Activated B cell treated with CpG ODN at 0.5 μM for 24 hours (primary cell): ENCODE measurements at places on chromosomes 2 and 18.

DNA sequence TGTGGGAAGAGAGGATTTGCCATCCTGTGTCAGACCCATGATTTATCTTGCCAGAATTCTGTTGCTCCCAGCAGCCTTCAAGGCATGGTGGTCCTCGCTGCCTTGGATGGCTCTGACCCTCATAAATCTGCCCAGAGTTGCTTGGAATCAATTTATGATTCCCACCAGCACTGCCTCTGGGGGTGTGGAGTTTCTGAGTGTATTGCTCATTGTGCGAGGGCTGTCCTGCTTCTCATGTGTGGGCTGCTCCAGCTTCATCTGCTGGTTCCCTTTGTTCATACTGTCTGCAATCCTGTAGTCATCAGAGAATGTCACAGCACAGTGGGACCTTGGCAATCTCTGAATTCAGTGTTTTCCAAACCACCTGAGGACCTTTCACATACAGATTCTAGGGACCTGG, 139.8 kb downstream of the CLIP4 start:
- no peak for DNase-seq

- no peak for DNase-seq
Observed at GRCh38 chr18:43175257-43175656, 59.8 kb upstream of the RIT2 start.

DNA sequence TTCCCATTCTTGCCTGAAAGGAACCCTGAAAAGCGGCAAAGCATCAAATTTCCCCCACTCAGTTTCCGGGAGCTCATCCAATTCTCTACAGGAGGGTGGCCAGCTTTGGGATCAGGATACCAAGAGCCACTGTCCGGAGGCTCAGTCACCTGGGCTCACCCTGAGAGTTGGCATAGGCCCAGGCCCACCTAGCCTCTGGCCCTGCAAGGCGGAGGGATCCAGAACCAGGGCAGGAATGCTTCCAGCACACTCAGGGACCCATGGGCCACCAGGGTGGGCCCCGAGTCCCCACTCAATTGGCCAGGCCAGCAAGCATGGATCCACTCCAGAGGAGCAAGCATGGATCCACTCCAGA, 432.9 kb upstream of the MYT1L start:
- no peak for DNase-seq

DNA sequence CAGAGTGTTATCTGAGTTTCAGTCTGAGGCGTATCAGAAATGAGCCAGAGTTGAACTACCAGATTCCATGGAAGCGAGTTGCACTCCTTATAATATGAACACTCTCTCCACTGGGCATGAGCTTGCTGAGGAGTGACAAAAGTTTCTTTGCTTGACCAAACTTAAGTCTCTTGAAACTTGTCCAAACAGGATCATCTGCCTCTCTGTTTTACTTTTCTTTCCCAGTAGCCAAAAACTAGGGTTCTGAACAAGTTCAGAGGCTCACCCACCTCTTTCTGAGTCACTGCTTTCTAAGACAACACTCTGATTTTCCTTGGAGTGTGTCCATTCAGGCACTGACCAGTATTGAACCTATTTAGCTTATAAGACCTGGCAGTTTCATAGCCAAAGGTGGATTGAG, 233.2 kb upstream of the TCF4 start:
- no peak for DNase-seq

DNA sequence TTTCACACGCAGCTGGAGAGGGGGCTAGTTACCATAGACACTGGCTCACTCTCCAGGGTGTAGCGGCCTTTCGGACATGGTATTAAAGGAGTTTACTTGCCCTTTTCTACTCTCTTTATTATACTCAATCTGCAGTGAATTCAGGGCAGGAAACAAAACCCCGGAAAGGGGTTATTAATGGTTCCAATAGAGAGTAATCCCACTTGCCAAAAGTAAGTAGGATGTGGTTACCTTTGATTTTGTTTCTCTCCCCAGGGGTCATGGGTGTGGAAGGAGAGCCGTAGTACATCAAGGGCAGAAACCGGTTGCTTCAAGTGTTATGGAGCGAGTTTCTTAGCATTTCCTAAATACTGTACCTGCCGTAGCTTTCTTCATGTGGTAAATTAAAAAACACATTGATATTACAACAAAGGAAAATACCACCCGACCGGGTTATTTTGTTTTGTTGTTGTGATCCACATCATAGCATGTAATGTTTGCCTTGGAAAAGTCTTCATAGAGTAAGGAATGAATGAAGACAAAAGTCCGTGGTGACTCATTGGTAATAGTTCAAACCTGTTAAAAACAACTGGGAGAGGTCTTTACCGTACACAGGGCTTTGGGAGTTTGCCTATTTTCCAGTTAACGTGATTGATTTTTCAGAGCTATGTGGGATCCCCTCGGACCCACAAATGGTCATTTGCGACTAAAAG, 71.5 kb downstream of the SLC4A3 start:
- no peak for DNase-seq

GRCh38 chr2:96866986-96867755, 2.7 kb downstream of the SEMA4C start:
- DNase-seq: no peak

GRCh38 chr2:8565399-8566154, 116.3 kb upstream of the ID2 start:
- DNase-seq: no peak

- DNase-seq: no peak
Observed at GRCh38 chr2:196230061-196230854, 58.9 kb upstream of the STK17B start.

- DNase-seq: no peak
Observed at GRCh38 chr18:44356566-44357157, 324.0 kb upstream of the SETBP1 start.

DNA sequence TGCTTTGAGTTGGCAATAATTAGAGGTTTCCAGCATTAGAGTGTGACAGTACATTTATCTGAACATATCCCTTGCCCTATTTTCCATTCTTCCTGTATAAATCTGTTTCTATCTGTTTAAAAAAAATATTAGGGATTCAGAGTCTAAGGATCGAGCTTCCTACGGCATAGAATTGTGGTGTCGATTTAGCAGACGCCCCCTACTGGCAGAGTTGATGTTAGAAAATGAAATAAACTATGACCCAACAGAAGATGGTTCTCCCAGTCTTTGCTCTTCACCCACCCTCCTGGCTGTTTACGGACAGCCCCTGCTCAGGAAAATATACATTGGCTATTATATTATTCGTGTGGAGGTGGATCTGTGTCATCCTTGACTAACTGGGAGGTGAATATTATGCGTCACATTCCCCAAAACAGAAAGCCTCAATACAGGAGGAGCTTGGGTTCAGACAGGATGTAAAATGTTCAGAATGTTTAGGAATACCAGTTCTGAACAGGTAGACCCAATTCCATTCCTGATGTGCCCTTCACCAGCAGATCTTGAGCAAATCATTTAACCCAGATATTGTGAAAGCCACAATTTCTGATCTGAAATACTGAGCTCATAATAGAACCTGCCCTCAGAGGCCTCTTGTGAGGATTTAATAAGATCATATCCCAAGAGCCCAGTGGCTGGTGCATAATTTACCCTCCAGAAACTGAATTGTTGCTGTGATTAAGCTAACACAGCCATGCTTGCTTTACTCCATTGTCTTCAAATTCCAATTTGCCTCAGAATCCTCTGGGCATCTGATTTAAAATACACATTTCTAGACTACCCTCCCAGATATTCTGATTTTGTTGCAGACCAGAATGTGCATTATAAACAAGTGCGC, 10.8 kb upstream of the ERMN start:
- DNase-seq: no peak

GRCh38 chr2:158204741-158205165, 103.1 kb downstream of the UPP2 start:
- no peak for DNase-seq

DNA sequence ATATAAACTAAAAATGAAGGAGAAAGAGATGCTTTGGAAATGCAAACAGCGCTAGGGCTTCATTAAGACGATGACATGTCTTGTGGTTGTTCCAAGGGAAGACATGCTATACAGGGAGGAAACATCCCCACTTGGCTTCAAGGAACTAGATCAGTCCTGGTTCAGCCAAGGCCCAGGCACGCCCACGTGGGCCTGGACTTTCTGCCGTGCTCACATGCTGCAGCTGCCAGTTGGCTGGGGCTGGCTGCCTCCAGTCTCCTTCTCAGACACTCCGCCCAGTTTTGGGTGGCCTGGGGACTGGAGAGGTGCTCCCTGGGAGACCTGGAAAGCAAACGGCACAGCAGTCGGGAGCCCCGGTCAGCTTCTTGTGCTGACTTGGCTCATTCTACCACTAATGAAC, 109.6 kb downstream of the GLI2 start:
- DNase-seq: no peak
